Caudate nucleus (tissue), 63 donors: ENCODE measurements at places on chromosomes 3 and 15.

GRCh38 chr3:8313560-8314267, 187.9 kb upstream of the LMCD1 start:
- no peak for DNase-seq

GRCh38 chr3:45887759-45888511, 1.6 kb downstream of the CCR9 start:
- DNase-seq, result no peak

DNA sequence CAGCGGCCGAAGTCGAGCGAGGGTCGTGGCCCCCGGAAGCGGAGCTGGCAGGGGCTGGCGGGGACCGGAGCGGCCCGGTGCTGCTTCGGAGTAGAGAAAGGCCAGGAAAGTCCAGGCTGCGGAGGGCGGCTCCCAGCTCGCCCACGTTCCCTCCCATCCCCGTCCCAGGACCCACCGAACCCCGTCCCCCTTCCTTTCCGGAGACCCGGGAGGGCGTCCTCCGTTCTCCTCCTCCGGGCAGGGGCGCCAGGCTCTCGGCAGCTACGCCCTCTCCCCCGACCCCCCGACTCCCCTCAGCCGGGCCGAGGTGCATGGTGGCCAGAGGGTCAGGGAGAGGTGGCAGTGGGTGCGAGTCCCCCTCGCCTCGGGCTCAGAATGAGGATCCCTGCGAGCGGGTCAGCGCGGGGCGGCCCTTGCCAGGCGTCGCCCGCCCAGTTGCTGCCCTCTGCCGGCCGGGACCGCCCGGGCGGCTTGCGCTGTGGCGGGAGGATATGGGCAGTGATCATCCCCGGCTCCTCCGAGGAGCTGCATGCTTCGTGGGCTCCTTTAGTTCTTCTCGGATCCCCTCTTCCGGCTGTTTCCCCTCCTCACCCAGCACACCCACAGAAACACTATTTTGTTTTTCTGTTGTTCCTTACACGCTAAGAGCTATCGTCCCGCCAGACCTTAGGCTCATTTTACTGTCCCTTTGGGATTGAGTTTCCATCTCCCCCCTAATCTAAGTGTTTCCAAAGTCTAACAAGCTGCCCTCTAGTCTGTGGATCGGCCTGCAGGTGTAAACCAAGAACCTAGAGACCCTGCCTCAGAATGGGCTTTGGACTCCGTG, 744 bp upstream of the ALDH1A2 start:
- DNase-seq, result no peak

GRCh38 chr3:48437812-48438211, 2.1 kb downstream of the CCDC51 start:
- DNase-seq, result no peak

DNA sequence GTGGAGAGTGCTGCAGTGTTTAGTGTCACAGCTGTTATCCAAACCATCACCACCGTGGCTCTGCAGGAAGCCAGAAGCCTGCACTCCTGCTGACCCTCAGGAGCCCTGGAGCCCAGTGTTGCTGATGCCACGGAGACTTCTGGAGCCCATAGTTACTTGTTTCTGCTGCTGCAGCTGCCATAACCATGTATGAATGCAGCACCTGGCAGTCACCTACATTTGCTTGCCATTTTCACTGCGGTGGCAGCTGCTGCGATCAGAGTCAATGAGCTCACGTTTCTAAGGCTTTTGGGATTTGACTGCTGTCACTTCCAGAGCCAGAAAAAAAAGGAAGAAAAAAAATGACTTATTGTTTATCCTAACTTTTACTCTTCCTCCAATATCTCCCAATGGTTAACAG, 299.2 kb upstream of the THRB start:
- DNase-seq, result no peak

DNA sequence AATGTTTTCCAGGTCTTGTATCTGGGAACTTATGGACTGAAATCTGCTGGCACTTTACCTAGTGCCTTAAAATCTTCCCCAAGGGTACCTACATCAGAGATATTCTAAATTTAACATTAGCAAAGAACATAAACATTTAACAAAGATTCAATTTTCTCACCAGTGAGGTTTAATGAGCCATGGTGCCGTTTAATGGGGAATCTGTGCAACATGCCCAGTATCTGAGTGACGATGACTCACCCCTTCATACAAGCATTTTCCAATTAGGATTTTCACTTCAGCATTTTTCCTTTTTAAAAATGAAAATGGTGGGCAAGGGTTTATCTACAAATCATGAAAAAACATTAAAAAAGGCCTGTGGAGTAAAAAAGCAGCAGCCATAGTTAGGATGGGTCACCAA, 189.4 kb downstream of the SLC9A9 start:
- DNase-seq, result no peak

DNA sequence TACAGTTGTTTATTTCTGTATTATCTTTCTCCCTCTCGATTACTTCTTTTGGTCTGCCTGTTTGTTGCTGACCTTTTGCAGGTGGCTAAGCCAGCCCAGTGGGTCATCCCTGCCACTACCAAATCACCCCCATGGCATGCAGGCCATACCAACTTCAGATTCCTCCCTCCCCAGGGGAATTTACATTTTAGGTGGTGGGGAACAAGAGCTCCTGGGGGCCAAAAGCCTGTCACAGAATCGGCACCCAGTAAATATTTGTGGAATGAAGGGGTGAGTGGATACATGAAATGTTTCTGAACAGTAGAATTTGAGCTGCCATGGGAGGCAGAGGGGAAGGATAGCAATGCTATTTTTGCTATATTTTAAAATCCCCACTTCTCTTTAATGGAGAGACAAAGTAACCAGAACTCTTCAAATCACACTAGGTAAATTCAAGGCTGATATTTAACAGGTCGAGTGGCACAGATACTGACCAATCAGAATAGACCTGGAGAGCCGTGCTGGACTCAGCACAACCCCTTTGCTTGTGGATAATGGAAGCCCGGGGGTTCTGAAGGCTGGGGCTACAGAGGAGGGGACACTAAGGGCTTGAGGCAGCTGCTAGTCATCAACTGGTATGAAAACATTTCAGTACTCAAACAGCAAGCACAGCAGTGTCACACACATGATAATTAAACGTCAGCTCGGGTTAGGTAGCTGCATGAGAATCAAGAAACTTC, 54.3 kb upstream of the SMAD3 start:
- DNase-seq, result no peak

GRCh38 chr3:98240131-98240530, 23.9 kb upstream of the OR5H6 start:
- DNase-seq, result no peak

- DNase-seq, result no peak
Observed at GRCh38 chr3:178532476-178532875, 3.8 kb upstream of the KCNMB2 start.

DNA sequence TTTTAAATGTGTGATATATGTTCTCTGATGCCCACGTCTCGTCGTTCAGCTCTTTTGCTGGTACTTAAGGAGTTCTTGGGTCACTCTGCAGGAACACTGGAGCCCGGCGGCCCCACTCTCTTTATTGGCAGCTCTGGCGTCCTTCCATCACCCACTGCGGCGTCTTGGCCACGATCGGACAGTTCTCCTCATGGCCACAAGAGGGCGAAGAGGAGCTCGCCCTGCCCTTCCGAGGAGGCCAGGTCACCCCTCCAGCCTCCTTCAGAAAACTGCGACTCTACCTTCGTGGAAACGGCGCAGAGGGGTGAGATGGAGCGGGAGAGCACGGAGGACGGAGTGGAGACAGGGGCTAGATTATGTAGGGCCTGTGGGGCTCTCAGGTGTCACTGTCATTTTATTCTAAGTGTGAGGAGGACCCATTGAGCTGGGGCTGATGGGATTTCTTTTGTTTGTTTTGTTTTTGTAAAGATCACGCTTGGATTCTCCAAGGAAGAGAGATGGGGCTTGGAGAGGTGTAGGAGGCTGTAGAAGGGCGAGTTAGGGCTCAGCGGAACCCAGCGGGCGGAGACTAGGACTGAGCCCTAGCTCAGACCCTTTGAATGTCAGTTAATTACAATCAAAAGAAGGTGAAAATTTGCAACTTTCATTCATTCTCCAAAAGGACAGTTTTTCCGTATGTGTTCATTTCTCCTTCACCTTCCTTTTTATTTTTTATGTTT, 28.0 kb upstream of the GABRA5 start:
- DNase-seq, result no peak

GRCh38 chr3:140170612-140171011, 235.6 kb downstream of the CLSTN2 start:
- no peak for DNase-seq

GRCh38 chr3:110799271-110799670, 272.3 kb upstream of the NECTIN3 start:
- no peak for DNase-seq

GRCh38 chr3:123346021-123346420, 102.9 kb downstream of the ADCY5 start:
- DNase-seq, result no peak

DNA sequence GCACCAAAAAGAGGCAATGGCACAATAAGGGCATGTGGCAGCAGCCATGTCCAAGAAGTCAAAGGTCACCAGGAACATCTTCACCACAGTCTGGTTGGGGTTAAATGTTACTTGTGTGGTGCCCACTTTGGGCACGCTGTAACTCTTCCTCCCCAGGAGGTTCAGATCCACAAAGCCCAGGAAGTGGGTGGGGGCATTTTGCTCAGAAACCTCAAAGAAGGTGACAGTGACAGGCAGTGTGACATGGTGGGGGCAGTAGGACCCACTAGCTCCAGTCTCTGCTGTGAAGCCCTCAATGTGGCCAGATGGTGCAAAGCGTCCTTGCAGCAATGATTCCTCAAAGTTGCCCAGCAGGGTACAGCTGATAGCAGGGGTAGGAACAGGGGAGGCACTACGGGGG, 5.8 kb downstream of the ZNF80 start:
- no peak for DNase-seq

DNA sequence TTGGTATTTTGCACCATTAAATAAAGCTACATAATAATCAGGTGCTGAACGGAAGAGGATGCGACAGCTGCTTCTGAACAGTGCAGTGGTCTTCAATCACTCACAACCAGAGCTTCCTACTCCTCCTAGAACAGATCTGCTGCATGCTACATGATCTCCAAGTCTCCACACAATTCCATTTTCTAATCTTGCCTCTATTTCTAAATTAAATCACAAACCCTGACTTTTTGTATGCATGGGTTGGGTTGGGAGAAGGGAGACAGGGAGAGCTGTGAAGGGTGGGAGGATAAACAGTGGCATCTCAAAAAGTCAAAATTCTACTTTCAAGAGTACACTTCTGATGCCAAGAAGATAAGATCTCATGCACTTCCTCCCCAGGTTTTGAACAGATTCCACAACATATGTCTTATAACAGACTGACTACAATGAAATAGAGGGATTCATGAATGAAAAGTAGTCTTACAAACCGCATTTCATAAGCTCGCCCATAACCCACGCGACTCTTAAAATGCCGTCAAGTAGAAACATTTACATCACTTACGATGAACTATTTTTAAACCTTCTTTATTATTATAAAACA, 57.2 kb downstream of the CHSY1 start:
- DNase-seq, result no peak

- no peak for DNase-seq
Observed at GRCh38 chr15:50355619-50355905, 564 bp upstream of the GABPB1 start.

- DNase-seq, result no peak
Observed at GRCh38 chr3:143795874-143796273, 52.4 kb downstream of the SLC9A9 start.

- DNase-seq, result no peak
Observed at GRCh38 chr3:43503067-43503728, 118.6 kb downstream of the ANO10 start.

- DNase-seq, result peak; percentile 65
Observed at GRCh38 chr15:45199136-45199810, 11.5 kb upstream of the SHF start.

GRCh38 chr15:96123028-96123400, 207.5 kb upstream of the NR2F2 start:
- no peak for DNase-seq

GRCh38 chr3:179948740-179949139, 88.0 kb downstream of the PEX5L start:
- DNase-seq, result no peak

- no peak for DNase-seq
Observed at GRCh38 chr3:106204160-106204868, 335.5 kb upstream of the CBLB start.

- no peak for DNase-seq
Observed at GRCh38 chr15:29097168-29097567, 172.5 kb downstream of the NSMCE3 start.

DNA sequence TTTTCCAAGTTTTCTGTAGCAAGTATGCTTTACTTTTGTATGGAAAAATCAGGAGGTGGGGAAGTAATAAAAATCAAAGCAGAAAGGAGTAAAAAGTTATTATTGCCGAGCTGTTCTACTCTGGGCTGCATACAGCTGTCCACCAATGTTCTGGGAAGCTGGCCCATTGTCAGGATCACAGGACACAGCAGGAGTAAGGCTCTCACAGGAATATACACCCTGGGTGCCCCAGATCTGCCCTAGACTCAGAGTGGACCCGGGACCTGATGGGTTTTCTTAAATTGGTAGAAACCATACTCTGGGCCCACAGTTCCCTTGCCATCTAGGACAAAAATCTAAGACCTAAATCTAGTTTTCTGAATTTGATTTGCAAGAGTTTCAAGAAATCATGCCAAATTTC, 60.4 kb downstream of the TNIK start:
- DNase-seq, result no peak

- no peak for DNase-seq
Observed at GRCh38 chr3:69205385-69205784, 83.0 kb upstream of the LMOD3 start.

DNA sequence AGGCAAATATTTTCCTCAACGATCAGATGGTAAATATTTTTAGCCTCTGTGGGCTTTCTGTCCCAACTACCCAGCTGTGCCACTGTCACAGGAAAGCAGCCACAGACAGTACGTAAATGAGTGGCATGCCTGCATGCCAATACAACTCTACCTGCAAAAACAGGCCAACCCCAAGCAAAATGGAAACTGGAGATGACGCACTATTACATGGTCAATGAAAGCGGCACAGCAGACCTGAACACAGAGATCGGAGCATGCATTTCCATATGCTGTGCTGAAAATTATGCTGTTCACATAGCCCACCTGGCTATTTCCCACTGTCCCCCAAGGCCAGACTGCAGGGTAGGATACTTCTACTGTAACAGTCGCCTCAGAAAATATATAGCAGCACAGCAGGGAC, 57.8 kb downstream of the HERC2 start:
- no peak for DNase-seq

- DNase-seq, result no peak
Observed at GRCh38 chr3:187197335-187197649, at the start of gene RTP1. Gene RTP1 (plus strand): TSS chr3:187197486. CDS start chr3:187197516, 30 bp downstream.

DNA sequence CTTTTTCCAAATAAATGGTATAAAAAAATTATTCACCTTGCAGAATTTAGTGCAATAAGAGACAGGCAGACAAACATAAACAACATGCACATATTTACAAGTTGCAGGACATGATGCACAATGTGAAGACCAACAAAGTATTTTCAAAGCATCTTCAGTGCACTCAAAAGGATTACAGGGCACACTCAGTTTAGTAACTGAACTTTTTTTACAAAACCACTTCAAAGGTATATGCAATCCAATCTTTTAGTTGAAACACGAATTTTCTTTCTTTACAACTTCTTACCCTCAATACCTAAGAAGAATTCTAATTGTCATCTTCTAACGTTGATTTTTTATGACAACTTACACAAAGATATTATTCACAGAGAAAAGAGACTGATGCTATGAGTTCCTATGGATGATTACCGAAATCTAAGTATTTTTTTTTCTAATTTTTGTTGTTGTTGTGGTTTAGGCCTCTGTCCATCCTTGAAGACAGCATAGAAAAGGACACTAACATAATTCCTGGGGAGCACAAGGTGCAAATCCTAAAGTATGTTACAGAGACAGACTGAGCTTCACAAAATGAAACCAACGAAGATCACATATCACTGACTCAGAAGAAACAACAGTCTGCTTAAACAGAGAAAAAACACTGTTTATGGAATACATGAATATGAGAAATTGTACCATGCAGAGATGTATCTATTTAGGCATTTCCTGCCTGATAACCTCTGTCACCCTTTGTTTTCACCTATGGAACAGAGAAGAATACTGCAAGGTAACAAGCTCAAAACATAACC, 50.3 kb downstream of the ZMAT3 start:
- no peak for DNase-seq
